Fibroblast of pulmonary artery (primary cell): ENCODE measurements at places on chromosomes 1 and 21.

DNA sequence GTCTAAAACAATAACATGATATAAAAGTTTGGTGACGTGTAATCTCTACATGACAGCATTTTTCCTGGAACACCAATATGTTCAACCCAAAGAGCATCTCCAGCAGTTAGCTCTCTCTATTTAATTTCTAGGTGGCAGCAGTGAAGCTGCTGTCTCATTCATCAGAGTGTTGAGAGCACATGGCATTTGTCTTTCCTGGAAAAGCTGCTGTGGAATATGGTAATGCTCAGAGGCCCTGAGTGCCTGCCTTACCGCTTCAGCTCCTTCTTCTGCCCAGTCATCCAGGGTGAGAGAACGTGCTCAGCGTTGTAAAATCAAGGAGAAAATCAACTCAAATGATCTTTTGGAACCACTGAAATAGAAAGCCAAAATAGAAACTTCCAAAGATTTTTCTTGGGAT lies 640.7 kb downstream of the ADGRL2 start:
- DNase-seq = no peak

DNA sequence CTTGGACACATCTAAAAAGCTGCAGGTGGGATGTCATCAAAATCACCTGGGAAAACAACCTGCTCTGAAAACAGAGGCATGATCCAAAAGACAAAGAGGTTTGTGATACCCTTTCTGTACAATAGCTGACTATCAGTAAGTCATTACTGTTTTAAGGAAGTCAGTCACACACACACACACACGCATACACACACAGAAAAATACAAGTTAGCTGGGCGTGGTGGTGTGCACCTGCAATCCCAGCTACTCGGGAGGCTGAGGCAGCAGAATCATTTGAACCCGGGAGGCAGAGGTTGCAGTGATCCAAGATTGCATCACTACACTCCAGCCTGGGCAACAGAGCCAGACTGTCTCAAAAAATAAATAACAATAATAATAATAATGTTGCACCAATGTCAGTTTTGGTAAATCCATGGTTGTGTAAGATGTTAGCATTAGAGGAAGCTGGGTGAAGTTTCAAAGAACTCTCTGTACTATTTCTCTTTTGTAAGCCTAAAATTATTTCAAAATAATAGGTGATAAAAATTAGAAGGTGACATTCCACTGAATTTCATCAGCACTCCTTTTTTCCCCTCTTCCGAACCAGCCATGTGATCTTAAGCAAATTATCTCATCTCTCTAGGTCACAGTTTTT lies 9.9 kb upstream of the HLCS start:
- no peak for DNase-seq

GRCh38 chr1:153533689-153534201 lies 2.0 kb downstream of the S100A6 start:
- DNase-seq = peak; percentile 81

DNA sequence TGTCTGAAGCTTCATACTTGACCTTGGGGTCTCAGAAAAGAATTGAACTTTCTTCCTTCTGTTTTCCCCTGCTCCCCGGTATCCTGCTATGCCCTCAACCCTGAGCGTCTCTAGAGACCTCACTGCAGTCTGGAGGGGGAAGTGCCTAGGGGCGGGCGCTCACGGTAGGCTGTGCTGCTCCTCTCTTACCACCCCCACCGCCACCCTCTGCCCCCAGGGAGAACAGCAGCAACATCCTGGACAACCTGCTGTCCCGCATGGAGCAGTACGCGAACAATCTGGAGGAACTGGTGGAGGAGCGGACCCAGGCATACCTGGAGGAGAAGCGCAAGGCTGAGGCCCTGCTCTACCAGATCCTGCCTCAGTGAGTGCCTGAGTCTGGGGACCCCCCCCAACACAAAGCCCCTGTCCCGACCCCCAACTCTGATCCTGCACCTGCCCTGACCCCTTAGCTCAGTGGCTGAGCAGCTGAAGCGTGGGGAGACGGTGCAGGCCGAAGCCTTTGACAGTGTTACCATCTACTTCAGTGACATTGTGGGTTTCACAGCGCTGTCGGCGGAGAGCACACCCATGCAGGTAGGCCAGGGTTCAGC lies 10.3 kb downstream of the NPR1 start:
- DNase-seq = no peak

GRCh38 chr1:153503766-153504165 lies 32.0 kb downstream of the S100A6 start:
- DNase-seq = no peak

- no peak for DNase-seq
Measured at GRCh38 chr21:42149656-42150473, 69.1 kb upstream of the ABCG1 start.

DNA sequence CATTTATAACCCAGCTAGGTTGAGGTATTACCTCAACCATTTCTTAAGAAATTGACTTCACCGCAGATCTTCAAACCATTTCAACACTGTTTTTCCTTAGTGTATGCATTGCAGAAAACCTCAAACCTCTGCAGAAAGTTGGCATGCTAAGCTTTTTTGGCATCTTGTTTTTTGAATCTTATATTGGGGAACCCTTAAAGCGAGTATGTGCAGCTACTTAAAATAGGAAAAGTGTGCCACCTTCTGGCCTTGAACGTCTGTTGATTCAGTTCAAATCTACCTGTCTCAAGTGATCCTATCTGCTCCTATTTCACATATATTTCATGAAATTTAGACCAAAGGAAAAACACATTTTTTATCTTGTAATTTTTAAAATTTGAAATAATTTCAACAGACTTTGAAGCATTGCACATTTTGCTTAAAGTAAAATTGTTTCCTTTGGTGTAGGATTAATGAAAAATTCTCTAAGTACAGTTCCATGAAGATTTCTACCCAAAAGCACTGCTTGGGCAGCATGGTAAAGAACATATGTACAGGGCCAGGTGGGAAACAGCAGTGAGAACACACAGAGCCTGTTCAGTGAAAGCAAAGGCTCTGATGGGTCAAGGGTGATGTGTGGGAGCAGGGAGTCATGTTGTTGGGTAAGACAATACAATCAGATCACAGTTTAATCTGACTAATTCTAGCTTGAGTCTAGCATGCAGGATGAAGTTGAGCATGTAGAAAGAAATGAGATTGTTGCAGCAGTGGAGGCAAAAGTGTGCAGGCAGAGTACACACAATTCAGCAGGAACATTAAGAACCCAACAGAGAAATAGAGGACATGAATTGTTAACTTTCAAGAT lies 17.2 kb downstream of the HENMT1 start:
- DNase-seq = peak; percentile 88

DNA sequence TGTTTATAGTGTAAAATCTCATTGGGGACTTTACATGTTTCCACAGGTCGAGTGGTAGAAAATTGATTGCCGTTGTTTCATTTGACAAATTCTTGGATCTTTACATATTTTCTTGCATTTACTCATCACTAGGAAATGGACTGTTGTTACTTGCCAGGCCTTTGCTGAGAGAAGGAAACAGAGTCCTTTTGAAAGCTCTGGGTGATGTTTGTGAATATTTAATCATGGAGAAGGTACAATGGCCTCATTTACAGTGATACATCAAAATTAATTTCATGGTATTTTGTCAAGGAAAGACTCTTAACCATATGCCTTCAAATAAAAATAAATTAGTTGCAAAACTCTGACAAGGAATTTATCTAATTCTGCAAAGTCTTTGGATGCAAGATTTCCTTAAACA lies 198.0 kb downstream of the GRIK1 start:
- no peak for DNase-seq

DNA sequence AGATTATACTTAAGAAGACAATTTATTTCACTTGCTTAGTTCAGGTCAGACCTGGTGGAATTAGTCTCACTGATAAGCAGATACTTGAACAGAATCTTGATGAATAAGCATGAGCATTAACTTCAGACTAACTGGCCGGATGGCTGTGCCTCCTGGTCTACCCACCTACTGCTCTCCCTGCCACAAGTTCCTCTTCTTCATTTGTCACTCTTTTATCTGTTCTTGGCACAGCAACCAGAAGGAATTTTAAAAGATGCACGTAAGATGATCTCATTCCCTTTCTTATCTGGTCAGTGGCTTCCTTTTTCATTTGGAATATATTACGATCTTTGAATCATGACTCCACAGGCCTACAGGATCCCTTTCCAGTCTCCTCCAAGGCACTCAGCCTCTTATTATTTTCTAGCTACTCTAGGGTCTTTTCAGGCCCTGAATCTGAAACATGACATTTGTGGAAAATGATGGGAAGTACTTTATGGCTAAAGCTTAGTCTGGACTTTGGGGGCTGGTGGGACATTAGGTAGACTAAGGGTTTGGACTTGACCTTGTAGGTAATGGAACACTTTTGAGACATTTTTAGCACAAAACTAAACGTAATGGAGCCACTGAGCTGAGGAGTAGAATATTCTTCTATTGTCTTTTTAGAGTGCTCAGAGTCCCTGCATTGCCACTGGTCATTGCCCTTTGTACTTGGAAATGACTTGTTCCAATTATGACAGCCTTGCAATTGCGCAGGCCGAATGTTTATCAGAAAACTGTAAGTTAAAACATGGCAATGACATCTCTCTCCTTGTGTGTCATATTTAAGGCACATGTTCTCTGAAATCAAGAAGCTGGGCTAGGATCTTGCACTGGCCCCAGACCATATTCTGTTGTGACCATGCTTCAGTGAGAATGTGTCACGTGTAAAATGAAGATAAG lies 16.0 kb downstream of the ST6GALNAC3 start:
- peak; percentile 25 for DNase-seq

DNA sequence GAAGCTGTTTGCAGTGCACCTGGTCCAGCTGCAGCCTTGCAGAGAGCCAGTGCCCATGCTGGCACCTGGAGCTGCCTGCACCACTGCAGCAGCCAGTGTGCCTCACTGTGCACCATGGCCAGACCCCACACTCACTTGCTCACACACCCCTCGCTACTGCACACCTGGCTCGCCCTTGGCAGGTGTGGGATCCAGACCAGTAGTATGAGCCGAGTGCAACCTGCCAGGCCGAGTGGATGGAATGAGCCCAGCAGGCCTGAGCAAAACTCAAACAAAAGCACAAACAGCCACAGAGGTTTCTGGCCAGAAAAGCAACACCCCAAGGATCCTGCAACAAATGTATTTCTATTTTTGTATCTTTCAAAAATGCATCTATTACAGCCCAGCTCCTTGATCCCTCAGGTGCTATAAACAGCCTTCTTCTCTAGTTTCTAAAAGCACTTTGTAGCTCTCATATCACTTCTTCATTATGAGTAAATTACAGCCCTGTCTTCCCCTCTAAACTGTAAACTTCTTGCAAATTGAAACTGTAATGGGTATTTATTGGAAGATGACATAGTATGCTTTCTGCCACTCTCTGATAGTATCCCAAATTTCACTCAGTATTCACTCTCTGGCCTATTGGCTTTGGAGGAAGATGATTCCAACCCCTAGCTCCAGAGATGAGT lies 72.2 kb upstream of the LPGAT1 start:
- DNase-seq = no peak

DNA sequence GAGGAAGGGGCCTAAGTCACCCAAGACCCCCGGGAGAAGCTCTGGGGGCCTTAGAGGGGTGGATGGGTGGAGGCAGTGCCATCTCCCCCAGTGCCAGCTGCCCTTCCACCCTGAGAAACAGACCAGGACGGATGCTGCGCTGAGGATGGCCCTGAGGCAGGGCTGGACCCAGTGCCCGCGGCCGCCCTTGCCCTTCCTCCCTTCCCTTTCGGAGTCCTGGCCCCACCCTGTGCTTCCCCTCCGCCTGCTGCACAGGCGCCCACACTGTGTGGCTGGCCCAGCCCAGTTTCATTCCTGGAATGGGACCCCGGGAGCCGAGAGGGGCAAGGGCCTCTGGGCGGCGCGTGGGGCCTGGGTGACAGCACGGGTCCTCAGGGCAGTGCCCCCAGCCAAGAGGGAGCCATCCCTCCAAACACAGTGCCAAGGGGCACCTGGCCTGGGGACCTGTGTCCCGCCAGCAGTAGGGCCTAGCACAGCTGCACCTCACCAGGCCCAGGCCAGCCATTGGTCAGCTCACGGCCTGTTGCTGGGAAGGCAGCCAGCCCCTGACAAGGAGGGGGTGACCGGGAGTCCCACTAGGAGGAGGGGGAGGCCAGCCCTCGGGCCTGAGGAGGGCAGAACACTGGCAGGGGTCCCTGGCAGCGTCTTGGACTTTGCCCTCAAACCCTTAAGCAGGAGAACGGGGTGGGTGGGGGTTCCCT lies 13.4 kb upstream of the SKI start:
- DNase-seq = no peak

GRCh38 chr1:226549937-226550671 lies 1.5 kb downstream of the STUM start:
- peak; percentile 14 for DNase-seq

GRCh38 chr1:18573170-18573569 lies 57.5 kb upstream of the PAX7 start:
- no peak for DNase-seq

GRCh38 chr1:236468625-236469024 lies 55.2 kb upstream of the LGALS8 start:
- DNase-seq = no peak

- no peak for DNase-seq
Measured at GRCh38 chr1:1354271-1355247, 3.8 kb downstream of the MXRA8 start.

- peak; percentile 99 for DNase-seq
Measured at GRCh38 chr1:77832901-77833300, 53.5 kb downstream of the MIGA1 start.

- no peak for DNase-seq
Measured at GRCh38 chr1:90149101-90149500, 154.2 kb downstream of the ZNF326 start.

DNA sequence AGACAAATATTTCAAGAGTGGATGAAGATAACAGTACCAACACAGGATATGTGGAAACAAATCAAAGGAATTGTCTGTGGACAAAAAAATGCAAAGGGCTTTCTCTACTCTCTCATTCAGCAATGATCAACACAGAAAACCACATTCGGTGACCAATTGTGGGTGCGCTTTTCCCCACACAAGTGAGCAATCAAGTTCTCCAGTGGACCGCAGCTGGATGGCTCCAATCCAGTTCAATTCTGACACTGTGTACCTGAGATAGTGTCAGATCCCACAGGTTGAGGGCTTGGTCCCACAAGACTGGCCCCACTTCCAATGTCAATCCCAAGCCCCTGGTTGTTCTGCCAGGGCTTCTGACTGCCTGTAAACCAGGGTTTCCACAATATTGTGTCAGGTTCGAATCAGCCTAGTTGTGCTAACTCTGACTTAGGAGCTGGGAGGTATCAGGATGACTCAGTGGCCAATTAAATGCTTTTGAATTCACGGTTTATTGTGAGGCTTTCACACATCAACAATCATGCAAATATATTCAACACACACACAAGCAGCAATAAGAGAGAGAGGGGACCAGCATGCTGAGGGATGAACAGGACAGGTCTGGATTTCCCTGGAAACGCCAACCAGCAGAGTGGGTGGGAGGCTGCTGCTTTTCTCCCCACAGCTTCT lies 87.0 kb upstream of the BTG3 start:
- no peak for DNase-seq
